A549 treated with CORT108297 at 1 μM for 4 hours (cell line): ENCODE measurements at places on chromosomes 3 and 15. TPM values are rescaled to one million over a fixed set of nuclear protein-coding genes. Genes with fewer than 3 reads are reported as not detected.

BTLA gene
- total RNA-seq = 0.05 TPM in 1 of 5 replicates, not detected in the others

PTH1R gene
- total RNA-seq = 0.51 to 1.1 TPM (median 0.67 TPM) in 5 replicates

PP2D1 gene
- total RNA-seq = not detected in 5 replicates

CACNA1D gene
- total RNA-seq = 0.61 to 1.2 TPM (median 0.83 TPM) in 5 replicates

FETUB gene
- total RNA-seq = 0.10 to 0.25 TPM (median 0.16 TPM) in 4 of 5 replicates, not detected in the other

C3orf52 gene
- 10.6 to 14.8 TPM (median 14.3 TPM) in 5 replicates for total RNA-seq

CCR3 gene
- not detected in 5 replicates for total RNA-seq

GJD2 gene
- not detected in 5 replicates for total RNA-seq

CHDH gene
- total RNA-seq = 1.9 to 2.6 TPM (median 2.5 TPM) in 5 replicates

PPP1R14D gene
- 0.10 to 0.28 TPM in 2 of 5 replicates, not detected in the others for total RNA-seq

CDCP1 gene
- 10.5 to 12.8 TPM (median 12.0 TPM) in 5 replicates for total RNA-seq

GOLGA8J gene
- 0.06 to 0.07 TPM (median 0.06 TPM) in 3 of 5 replicates, not detected in the others for total RNA-seq

ECE2 gene
- total RNA-seq = not detected in 5 replicates

FGF12 gene
- 0.51 to 0.69 TPM (median 0.60 TPM) in 5 replicates for total RNA-seq

REC114 gene
- 0.17 TPM in 1 of 5 replicates, not detected in the others for total RNA-seq

THRB gene
- total RNA-seq = 1.1 to 1.7 TPM (median 1.2 TPM) in 5 replicates

SLC12A1 gene
- not detected in 5 replicates for total RNA-seq

KCNMB2 gene
- not detected in 5 replicates for total RNA-seq

LRRC15 gene
- total RNA-seq = 0.10 to 0.17 TPM (median 0.17 TPM) in 5 replicates

MED12L gene
- 0.18 to 0.67 TPM (median 0.39 TPM) in 5 replicates for total RNA-seq

DLL4 gene
- total RNA-seq = 0.57 to 0.75 TPM (median 0.65 TPM) in 5 replicates

BOC gene
- total RNA-seq = 4.8 to 7.7 TPM (median 7.0 TPM) in 5 replicates

PIK3CB gene
- total RNA-seq = 15.1 to 18.1 TPM (median 17.7 TPM) in 5 replicates

TEX55 gene
- not detected in 5 replicates for total RNA-seq

SYNPR gene
- not detected in 5 replicates for total RNA-seq

ARGFX gene
- not detected in 5 replicates for total RNA-seq

UPK1B gene
- 10.1 to 14.7 TPM (median 12.9 TPM) in 5 replicates for total RNA-seq

FBXW12 gene
- not detected in 5 replicates for total RNA-seq

UBR1 gene
- 3.2 to 4.5 TPM (median 3.8 TPM) in 5 replicates for total RNA-seq

SV2B gene
- total RNA-seq = 0.02 to 0.05 TPM (median 0.03 TPM) in 5 replicates

ITPKA gene
- 1.3 to 2.5 TPM (median 2.0 TPM) in 5 replicates for total RNA-seq

ATP13A3 gene
- 25.3 to 39.8 TPM (median 36.2 TPM) in 5 replicates for total RNA-seq

LSAMP gene
- total RNA-seq = 0.12 to 0.24 TPM (median 0.17 TPM) in 5 replicates

ANKRD63 gene
- 0.15 to 0.54 TPM (median 0.29 TPM) in 5 replicates for total RNA-seq

MESP2 gene
- total RNA-seq = 0.10 to 0.81 TPM (median 0.47 TPM) in 5 replicates

SLC24A5 gene
- total RNA-seq = not detected in 5 replicates

LMAN1L gene
- 0.03 to 0.08 TPM (median 0.08 TPM) in 3 of 5 replicates, not detected in the others for total RNA-seq

ERICH6 gene
- 0.18 TPM in 1 of 5 replicates, not detected in the others for total RNA-seq

P2RY13 gene
- total RNA-seq = not detected in 5 replicates

AADACL2 gene
- total RNA-seq = not detected in 5 replicates

SLC9A9 gene
- 0.18 to 0.29 TPM (median 0.25 TPM) in 5 replicates for total RNA-seq

CLEC3B gene
- total RNA-seq = not detected in 5 replicates

ADAMTS9 gene
- total RNA-seq = 0.48 to 0.92 TPM (median 0.51 TPM) in 5 replicates

LRRIQ4 gene
- not detected in 5 replicates for total RNA-seq

LRRC2 gene
- total RNA-seq = not detected in 5 replicates

SKOR1 gene
- 0.02 to 0.05 TPM (median 0.04 TPM) in 4 of 5 replicates, not detected in the other for total RNA-seq

ISL2 gene
- total RNA-seq = 2.2 to 4.7 TPM (median 4.3 TPM) in 5 replicates

SH2D7 gene
- not detected in 5 replicates for total RNA-seq

CIAO2A gene
- 113 to 207 TPM (median 121 TPM) in 5 replicates for total RNA-seq

STAC gene
- 2.1 to 2.7 TPM (median 2.4 TPM) in 5 replicates for total RNA-seq

USP8 gene
- total RNA-seq = 34.0 to 53.6 TPM (median 39.0 TPM) in 5 replicates

ACTC1 gene
- total RNA-seq = 0.13 to 0.38 TPM (median 0.24 TPM) in 5 replicates

DZIP1L gene
- 5.6 to 8.2 TPM (median 7.9 TPM) in 5 replicates for total RNA-seq

FOXL2NB gene
- total RNA-seq = 0.89 to 1.6 TPM (median 1.2 TPM) in 5 replicates

MYO5A gene
- 19.5 to 32.0 TPM (median 25.9 TPM) in 5 replicates for total RNA-seq

CFAP91 gene
- total RNA-seq = 0.22 to 0.56 TPM (median 0.23 TPM) in 5 replicates

PRSS50 gene
- not detected in 5 replicates for total RNA-seq

CNTN6 gene
- not detected in 5 replicates for total RNA-seq

DAPK2 gene
- 3.8 to 5.4 TPM (median 3.9 TPM) in 5 replicates for total RNA-seq

AQP9 gene
- total RNA-seq = not detected in 5 replicates
